ENCODE measurements at places on chromosomes 5 and 9.

- DNase-seq, result no peak
Observed at GRCh38 chr5:137205231-137206027, 293.7 kb downstream of the SPOCK1 start.

- DNase-seq, result no peak
Observed at GRCh38 chr5:148020257-148020988, 43.4 kb upstream of the SPINK5 start.

DNA sequence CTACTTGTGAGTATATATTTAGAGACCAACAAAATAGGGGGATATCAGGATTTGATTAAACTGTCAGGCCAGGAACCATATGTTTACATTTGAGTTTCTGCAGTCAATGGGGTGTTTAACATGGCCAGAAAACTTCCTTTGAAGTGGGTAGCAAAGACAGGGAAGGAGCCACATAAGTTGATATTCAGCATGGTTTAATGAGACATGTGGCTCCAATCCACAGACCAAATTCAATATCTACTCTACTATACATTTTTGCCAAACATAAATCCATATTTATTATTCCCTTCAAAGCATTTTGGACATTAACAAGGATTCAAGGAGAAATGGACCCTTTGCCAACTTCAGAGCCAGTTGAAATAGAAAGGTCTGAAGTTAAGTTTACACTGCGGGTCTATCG, 99.8 kb downstream of the TAF11L14 start:
- no peak for DNase-seq

GRCh38 chr9:115267790-115268189, 149.8 kb upstream of the TNC start:
- no peak for DNase-seq

DNA sequence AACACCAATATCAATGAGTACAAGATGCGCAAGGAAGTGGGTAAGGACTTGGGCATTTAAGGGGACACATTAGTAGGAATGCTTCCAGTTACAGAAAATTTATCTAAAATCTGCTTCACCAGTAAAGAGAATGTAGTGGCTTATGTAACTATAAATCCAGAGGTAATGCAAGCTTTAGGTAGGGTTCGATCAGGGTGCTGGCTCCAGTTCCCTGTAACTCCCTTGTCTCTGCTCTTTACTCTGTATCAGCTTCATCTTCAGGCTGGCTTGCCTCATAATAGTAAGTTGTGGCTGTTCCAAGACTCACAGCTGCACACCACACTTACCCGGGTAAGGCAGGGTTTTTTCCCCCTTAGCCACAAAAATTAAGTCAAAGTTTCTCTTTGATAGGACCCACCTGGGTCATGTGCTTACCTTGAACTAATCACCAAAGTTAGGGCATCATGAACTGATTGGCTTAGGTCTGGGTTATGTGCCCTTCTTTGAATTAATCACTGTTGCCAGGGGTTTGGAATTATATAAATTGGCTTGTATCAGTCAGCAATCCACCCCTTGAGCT, 35.5 kb downstream of the ARHGEF37 start:
- no peak for DNase-seq

DNA sequence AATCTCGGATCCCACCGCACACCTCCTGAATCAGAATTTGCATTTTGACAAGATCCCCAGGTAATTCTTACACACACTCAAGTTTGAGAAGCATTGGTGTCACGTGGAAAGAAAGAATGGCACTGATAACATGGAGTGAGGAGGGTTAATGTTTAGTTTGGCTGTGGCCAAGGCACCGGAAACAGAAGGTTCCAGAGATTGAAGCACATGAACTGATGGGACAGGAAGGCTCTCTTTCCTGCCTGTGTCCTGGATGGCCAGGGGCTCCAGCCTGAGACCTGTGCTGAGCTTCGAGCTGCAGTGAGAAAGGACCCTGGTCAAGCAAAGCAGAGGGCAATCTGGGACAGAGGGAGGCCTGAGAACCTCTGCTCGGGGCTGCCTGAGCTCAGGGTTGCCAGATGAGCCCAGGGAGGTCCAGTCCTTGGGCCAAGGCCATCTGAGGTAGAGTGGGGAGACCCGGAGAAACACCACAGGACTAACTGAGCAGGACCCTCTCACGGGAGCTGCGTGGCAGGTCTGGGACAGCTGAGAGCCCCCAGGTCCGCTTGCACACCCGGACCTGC, 27.3 kb downstream of the AFAP1L1 start:
- DNase-seq, result no peak

GRCh38 chr5:96324708-96325107, 108.3 kb downstream of the PCSK1 start:
- no peak for DNase-seq

DNA sequence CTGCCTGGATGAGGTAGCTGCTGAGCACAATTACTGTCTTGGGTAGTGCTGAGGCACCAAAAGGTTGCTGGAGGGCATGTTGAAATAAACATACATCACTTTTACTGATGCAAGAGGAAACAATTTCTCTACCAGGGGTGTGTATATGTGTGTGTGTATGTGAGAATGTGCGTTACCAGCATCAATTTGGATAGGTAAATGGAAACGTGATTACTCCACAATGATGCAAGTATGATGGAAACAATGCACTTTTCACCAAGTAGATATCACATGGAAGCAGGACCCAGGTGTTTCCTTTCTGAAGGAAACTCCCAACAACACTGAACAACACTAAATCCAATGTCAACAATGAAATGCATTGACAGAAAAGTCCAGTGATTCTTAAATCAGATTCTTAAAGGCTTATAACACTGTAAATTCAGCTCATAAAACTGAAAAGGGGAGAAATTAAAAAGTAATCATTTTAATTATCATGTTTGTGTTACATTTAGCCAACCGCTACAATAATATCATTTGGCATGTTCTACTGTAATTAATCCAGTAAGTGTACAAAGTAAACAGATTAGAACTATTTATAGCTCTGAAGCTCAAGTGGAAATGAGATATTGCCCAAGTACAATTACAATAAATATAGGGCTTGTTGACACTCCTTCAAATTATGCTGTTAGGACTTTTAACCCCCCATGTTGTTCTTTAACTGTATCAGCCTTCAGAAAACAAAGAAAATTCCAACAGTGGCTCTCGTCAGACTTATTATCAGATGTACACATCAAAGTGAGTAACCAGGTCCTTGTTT, 25.3 kb downstream of the YIPF5 start:
- no peak for DNase-seq
